C1 segment of cervical spinal cord (tissue), 14 donors: ENCODE measurements at places on chromosomes 13 and 19.

- no peak for DNase-seq
Measured at GRCh38 chr13:32938907-32939306, 77.3 kb upstream of the KL start.

GRCh38 chr19:49565261-49565660, 15.1 kb downstream of the NOSIP start:
- DNase-seq = no peak

GRCh38 chr13:107518292-107518691, 697.0 kb downstream of the LIG4 start:
- no peak for DNase-seq

- no peak for DNase-seq
Measured at GRCh38 chr13:62643007-62643483, 1227.4 kb upstream of the PCDH20 start.

- DNase-seq = no peak
Measured at GRCh38 chr19:17078036-17078919, 2.7 kb downstream of the MYO9B start.

DNA sequence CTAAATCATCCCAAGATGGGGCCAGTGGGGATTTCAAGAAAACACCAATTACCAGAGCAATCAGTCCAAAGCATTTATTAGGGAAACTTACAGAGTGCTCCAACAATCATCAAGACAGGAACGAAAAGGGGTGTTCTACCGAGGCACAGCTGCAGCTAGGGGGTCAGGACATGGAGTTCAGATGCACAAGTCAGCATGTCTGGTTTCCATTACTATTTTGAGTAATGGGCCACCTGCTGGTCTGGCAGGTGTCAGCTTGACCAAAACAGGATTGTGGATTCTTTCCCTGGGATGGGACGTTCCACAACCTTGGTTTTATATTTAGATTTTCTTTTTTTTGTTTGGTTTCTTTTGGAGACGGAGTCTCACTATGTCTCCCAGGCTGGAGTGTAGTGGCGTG, 3.9 kb upstream of the UBL5 start:
- DNase-seq = no peak

DNA sequence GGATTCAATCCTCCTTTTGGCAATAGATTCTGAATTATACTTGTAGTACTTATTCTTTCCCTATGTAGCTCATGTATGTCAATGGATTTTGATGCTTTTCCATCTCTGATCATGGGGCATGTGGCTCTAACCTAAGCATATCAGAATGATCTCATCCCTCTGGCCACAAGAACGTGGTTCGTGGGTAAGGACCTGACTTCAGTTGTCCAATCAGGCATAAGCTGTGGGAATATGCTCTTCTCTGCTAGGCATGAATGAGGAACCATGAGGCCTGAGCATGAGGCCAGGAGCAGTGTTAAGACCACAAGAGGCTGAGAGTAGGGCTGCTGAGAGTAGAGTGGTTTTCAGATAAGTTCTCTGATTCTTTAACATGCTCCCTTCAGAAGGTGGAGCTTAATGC, 292.4 kb upstream of the TSHZ3 start:
- no peak for DNase-seq

DNA sequence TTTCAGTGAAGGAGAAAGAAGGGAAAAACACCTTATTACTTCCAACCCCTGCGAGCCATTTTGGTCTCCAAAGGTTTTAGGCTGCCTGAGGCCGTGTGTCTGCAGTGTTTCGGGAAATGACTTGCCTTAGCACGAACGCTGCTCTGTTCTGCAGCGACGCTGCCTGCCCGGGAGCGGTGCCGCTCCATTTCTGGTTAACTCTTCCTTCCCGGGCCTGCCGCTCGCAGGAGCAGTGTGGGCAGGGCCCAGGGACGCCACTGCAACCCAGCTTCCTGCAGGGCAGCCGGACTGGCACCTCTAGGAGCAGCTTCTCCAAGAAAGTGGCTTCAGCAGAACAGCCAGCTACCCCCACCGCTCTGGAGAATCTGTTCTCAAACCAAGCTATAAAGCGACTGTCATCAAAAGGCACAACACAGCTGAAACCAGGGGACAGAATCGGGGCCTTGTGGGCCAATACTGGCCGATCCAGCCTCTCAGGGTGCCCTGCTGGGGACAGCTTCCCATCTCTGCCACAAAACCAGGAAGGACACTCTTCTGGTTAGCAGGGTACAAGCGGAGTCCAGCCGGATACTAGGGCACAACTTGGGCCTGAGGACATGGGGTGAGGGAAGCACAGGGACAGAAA, 72.2 kb downstream of the KCTD15 start:
- no peak for DNase-seq
